GM04503 (cell line): ENCODE measurements at places on chromosomes 11 and 22.

- DNase-seq = no peak
Observed at GRCh38 chr11:125773516-125773915, 5.1 kb downstream of the PATE2 start.

GRCh38 chr11:17148536-17148935 is 59.2 kb downstream of the PIK3C2A start:
- no peak for DNase-seq

GRCh38 chr22:37086184-37086583 is 23.3 kb downstream of the TMPRSS6 start:
- no peak for DNase-seq

GRCh38 chr11:10265936-10266335 is 28.1 kb downstream of the SBF2 start:
- no peak for DNase-seq

- no peak for DNase-seq
Observed at GRCh38 chr22:42805016-42805997, 51.8 kb downstream of the ARFGAP3 start.

GRCh38 chr11:7167976-7168740 is 79.4 kb downstream of the RBMXL2 start:
- DNase-seq = no peak

GRCh38 chr11:121652971-121653370 is 200.2 kb upstream of the SORL1-AS1 start:
- no peak for DNase-seq

GRCh38 chr11:73140213-73141030 is 1.7 kb downstream of the FCHSD2 start:
- DNase-seq = no peak
